Hematopoietic multipotent progenitor cell treated with erythropoietin and hydrocortisone succinate and interleukin-3 and kit ligand, for 8 days (in vitro differentiated cells): ENCODE measurements at places on chromosomes 12 and 14.
A peak's percentile ranks its signal among the peaks of the same experiment; 100 is the strongest.

DNA sequence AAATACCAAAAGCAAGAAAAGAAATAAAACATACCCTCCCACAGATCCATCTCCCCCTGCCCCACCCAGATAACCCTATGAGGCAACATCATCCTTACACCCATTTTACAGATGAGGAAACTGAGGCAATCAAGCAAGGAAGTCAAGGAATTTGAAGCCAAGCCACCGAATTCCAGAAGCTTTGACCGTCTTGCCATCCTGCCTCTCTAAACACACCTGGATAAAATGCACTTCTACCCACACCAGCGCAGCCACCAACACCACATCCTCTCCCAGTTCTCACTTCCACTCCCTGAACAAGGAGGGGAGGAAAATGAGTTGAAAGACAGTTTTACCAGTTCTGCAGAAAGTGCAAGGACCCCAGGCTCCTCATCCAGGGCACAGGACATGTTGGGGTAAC is 13.6 kb downstream of the CMKLR1 start:
- DNase-seq: no peak

GRCh38 chr12:116365114-116365513 is 87.6 kb upstream of the MED13L start:
- no peak for DNase-seq

DNA sequence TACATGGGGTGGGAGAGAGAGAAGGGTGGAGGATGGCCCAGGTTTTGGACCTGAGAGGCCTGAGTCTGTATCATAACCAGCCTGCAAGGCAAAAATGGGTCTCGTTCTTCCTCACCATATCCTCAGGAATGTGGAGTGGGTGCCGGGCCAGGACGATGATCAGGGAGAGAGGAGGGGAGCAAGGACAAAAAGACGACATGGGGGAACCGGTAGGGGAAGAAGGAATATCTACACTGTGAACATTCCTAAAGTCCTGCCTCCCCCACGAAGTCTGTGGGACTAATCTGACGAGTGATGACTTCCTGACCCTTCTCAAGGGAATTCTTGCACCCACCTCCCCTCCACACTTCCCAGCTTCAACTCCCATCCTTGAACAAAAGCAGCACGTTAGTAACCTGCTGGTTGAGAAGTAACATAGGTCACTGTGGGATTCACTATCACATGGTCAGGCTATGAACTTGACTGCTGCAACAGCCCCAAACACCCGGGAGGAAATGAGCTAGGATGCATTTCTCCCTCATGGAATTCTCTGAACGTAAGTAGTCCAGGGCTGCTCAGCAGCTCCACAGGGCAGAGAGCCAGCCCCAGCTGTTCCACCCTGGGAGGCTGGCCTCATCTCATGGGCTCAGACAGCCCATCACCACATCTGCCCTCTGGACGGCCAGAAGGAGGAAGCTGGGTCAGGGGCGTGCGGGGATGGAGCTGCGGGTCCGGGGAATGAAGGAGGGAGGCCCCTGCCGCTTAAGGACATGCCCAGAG is 36.8 kb upstream of the VWF start:
- no peak for DNase-seq

DNA sequence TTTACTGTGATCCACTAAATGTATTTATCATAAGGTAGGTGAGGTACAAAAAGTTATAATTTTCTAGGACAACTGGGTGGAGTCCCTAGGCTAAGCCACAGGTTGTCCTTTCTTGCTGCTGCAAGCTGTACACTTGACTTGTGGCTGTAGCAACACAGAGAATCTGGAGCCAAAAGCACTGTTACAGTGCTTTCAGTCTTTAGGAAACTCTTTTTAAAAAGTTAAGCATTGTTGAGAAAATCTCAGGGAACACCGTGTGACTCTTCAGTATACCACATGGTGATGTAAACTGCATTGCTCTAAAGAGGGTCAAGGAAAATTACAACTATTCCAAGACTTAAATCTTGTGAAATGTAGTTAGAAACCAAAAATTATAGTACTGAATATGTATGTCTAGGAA is 11.4 kb downstream of the SLC15A5 start:
- DNase-seq: no peak

DNA sequence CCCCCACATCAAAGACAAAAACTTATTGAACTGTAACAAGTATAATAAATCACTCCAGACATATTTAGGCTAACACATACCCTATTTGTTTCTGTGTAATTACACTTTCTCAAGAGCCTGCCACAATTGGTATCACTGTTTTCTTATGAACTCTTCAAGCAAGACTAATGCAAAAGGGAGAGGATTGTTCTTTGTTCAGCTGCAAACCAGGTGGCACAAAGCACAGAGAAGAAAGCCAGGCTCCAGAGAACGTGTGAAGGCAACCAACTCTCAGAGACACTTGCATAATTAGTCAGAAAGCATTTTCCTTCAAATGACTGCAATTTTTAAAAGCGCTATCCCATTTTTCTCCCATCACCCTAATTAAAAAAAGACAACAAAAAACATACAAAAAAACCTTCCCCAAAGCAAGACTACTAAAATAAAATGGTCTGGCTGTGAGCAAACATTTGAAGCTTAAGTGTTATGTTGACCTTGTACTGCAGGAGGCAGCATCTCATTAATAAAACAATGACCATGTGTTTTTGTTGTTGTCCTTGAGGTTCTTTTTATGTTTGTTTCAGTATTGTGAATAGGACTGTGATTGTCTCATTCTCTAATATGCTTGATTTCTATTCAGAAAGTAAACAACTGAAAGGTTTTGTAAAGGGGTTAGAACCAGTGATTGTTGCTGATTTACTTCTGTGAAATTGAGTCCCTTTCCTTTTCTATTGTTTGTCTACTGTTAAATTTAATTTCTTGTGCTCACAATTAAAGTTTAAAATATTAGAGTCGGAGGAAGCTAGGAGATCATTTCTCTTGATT is 452.7 kb upstream of the PDE3A start:
- DNase-seq: peak; percentile 33

DNA sequence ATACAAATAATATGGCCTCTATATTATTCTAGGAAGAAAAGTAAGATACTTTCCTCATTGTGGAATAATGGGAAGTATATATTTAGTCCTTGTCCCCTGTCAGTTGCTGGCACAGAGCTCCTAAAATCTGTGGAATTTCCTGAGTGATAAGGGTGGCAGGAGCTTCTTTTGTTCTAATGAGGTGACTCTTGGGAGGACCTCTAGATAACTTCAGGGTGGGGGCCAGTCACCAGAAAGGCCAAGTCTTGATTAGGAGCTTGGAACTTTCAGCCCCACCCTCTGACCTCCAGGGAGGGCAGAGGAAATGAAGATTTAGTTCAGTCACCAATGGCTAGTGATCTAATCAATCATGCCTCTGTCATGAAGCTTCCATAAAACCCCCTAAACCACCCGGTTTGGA is 179.9 kb upstream of the PRICKLE1 start:
- no peak for DNase-seq

- no peak for DNase-seq
Measured at GRCh38 chr14:92387578-92387977, 64.6 kb downstream of the SLC24A4 start.

DNA sequence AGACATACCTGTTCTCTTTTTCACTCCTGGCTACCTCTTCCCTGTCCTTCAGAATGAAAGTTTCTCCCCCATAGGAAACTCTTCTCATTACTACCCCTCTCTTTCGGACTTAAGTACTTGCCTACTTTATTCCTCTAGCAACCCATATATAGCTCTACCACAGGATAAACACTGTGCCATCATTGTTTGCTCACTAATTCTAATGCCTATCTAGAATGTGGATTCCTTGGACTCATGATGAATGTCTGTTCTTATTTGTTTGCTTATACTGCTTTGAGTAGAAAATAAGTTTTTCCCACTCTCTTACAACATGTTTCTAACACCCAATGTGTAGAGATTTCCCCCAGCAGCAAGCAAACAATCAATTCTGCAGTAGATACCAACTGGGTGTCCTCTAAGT is 1094.9 kb downstream of the SLC6A15 start:
- DNase-seq: no peak

DNA sequence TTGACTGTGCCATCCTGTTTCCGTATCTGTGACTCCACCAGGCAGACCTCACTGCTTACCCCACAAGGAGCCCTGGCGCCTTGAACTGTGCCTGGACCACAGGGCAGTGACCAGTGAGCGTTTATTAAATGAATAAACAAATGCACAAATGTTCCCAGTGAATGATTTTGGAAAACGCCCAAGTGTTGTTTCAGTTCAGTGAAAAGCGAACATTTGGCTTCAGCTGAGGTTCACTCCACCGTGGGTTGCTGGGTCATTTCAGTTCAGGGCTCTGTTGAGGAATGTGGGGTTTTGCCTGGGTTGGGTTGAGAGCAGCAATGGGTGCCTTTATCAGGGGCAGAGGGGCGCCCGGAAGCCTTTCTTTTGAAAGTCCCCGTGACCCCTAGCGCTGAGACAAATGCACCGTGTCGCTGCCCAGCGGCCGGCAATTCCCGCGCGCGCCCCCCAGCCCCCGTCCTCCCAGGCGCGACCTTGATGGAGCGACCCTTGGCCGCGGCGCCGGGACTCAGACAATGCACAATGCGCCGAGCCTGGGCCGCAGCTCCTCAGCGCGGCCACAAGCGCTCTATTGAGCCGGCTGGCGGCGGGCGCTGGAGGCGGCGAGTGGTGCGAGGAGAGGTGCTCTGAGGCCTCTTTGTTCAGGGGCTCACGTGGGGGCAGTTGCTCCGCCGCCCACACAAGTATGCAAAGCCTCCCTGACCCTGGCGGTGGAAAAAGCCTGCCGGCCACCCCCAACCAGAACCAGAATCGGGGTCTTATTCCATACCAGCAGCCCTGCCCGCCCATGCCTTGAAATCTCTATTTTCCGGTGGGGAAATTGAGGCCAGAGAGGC is 40.5 kb upstream of the CLMN start:
- no peak for DNase-seq

DNA sequence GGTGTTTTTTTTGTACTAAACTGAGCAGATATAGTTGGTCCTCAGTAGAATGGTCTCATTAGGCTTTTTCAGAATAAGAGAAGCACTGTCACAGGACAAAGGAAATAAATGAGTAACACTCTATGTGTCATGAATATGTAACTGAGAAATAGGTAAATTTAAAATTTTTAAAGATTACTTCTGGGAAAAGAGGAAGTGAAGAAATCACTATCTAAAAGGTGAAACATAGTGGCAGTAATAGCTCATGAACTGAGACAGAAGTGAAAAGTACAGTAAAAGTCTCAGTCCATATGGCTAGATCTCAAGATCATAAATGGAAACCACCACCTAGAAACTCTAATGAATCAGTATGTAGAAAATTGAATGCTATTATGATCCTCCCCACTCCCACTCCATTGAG is 89.3 kb upstream of the TTC7B start:
- DNase-seq: no peak

DNA sequence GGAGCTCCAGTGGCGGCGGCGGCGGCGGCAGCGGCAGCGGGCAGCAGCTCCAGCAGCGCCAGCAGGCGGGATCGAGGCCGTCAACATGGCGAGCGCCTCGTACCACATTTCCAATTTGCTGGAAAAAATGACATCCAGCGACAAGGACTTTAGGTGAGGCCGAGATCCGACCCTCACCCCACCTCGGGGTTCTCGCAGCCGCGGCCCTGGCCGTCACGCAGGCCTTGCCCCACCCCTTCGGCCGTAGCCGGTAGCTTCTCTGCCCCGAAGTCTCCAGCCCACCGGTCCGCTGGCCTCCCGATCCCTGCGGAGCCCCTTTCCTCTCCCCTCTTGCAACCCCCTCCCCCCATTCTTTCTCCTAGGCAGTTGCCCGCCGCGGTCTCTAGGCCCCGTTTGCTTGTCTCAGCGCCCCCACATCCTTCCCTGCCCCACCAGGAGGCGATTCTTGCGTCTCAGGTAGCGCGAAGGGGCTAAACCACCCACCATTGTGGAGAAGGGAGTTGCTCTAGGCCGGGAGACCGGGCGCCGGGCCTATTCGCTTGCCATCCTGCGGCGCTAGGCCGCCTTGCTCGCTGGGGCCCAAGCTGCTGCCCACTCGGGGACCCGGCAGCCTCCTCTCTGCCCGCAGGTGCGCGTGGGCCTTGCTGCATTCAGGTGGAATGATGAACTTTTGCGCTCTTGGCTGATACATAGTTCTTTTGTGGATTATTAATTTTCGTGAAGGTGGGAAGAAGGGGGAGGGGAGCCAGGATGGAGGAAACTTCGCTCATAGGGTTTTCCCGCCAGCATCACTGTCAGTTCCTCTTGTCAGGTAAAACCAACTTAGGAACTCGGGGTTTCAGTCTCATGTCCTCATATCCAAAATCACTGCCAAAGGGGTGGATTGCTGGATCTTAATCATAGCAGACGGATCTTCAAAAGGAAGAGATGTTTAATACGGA is 745 bp downstream of the CAND1 start:
- DNase-seq: peak; percentile 51

DNA sequence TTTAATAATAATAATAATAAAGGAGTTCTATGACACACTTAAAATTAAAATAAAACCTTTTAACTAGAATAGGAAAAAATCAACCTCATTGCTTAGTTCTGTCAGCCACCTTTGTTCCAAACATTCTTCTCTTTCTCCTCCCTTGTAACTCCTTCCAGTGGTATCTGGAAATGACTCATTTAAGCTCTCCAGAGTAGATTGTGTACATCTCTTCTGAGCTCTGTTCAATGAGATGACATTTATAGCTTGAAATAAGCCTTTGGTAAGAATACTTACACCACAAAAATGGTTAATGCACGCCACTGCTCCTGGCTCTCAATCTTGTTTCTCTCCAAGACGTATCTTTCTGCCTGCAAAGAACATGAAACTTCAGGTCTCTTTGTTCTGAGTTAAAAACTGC is 70.3 kb downstream of the STAB2 start:
- no peak for DNase-seq

GRCh38 chr14:89293314-89293916 is 123.6 kb downstream of the FOXN3 start:
- DNase-seq: no peak

- no peak for DNase-seq
Measured at GRCh38 chr14:45658917-45659299, 405.9 kb upstream of the MIS18BP1 start.

DNA sequence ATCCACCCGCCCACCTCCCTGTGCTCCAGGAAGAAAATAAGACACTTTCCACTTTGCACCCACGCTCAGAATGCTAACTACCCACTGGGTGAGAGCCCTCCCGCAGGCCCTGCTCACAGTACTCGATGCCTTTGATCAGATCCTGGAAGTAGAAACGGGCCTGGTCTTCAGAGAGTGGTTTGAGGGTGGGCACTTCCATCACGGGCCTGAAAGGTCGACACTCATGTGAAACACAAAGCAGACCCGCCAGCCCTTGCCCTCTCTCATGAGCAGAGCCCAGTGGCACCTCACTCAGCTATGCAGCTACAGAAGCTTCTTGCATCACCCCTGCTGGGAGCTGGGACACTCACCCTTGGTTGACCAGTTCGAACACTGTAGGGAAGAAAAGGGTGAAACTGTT is 41.1 kb downstream of the CAMKK2 start:
- no peak for DNase-seq
